ENCODE measurements at places on chromosomes 5 and 9.

GRCh38 chr5:89988998-89989655, 420.4 kb downstream of the CETN3 start:
- DNase-seq, result no peak

- DNase-seq, result no peak
These were observed 230.5 kb downstream of the ATPSCKMT start for GRCh38 chr5:10019236-10019635.

GRCh38 chr9:16867576-16868311, 2.7 kb downstream of the BNC2 start:
- no peak for DNase-seq

GRCh38 chr5:159826351-159827214, 89.7 kb upstream of the ADRA1B start:
- no peak for DNase-seq

DNA sequence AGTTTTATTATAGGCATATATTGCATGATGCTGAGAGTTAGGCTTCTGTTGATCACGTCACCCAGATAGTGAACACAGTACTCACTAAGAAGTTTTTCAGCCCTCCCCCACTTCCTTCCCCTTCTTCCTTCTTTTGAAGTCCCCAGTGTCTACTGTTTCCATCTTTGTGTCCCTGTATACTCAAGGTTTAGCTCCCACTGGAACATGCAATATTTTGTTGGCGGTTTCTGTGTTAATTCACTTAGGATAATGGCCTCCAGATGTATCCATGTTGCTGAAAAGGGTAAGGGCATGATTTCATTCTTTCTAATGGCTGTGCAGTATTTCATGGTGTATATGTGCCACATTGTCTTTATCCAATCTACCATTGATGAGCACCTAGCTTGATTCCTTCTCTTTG, 764.3 kb downstream of the MTRR start:
- no peak for DNase-seq

GRCh38 chr5:56306433-56307150, 73.5 kb upstream of the ANKRD55 start:
- DNase-seq, result no peak

GRCh38 chr5:92418341-92418740, 1035.2 kb upstream of the ARRDC3 start:
- DNase-seq, result no peak

- DNase-seq, result no peak
These were observed 326.8 kb downstream of the BNC2 start for GRCh38 chr9:16543686-16544085.

GRCh38 chr5:58241389-58241788, 218.5 kb downstream of the PLK2 start:
- no peak for DNase-seq

GRCh38 chr9:128213746-128214497, 10.7 kb downstream of the DNM1 start:
- no peak for DNase-seq

DNA sequence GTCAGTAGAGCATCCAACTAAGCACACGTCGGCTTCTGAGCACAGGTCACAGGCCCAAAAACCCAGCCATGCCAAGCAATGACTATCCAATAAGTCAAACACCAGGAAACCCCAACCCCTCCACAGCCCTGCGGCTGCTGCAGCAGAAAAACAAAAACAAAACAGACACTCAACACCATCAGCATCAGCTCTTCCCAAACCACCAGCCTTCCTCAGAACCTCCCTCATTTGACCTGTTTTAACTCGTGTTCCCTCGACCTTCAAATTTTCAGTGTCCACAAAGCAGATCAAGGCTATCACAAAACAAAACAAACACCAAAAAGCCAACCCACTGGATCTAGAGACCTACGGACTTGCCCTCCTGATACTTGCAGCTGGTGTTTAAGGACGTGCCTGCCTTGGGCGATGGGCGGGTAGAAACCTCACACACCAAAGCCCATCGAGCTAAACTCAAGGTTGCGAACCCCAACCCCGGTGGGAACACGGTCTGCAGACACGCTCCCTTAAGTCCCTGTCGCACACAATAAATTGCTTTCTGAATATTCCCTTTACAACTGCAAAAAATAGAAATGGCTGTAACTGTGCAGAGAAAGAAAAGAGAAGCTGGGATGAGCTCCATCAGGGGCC, 247.1 kb upstream of the ANKRD55 start:
- no peak for DNase-seq

DNA sequence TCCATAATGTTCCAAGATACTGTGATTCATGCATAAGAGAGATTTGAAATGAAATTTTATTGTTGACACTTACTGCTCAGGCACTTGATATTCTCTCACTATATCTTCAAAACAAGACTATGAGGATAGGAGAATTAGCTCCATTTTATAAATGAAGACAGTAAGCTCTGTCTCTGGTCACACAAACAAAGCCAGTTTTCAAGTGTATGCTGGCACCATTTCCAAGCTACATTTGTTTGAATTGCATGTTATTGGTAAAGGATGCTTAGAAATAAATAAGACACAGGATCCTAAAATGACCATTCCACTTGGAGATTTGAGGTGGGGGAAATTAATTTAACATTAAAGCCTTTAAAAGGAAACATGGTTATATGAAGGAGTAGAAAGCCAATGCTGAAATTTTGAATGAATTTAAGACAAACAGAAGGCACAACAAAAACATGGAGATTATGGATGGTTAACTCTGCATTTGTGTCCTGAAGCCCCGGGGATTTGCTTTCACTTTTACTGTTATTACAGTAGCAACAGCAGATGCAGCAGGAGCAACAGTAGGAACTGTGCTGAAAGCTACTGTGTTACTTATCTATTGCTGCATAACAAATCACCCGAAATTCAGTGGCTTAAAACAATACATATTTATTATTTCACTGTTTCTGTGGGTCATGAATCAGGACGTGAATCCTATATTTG, 79.7 kb upstream of the ASTN2 start:
- no peak for DNase-seq

DNA sequence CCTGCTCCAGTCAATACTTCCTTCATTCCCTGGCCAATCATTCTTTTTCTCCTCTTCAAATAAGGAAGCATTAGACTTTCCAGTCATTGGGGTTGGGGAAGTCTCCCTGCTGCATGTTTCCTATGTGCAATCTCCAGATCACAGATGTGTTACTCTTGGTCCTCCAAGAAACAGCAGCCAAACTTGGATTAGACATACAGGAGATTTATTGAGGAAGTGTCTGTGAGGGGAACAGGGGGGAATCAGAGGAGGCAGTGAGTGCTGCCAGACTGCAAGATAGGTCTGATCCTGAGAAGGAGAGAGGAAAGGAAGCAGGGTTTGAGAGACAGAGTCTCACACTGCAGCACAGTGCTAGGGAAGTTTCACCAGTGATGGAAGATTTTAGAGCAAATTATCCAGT, 40.6 kb upstream of the SLIT3 start:
- no peak for DNase-seq

GRCh38 chr9:110940951-110941557, 97.2 kb downstream of the LPAR1 start:
- DNase-seq, result no peak

DNA sequence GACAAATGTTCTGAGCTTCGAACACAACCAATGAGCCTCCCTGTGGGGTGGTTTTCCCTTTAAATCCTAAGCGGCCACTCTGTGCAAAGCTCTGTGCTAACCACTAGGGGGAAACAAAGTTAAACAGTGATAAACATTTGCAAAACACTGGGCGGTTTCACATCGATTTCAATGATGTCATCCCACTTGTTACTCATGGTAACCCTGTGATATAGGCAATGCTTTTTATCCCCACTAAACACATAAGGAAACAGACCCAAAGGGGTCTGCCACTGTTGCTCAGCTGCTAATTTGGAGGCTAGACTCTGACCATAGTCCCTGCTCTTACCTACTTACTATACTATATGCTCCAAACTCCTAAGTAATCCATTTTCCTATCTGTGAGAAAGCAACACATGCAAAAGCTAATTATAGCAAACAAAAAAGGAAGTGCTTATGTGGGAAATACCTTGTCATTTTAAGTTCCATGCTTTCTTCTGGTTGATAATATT, 57.3 kb downstream of the PTPN3 start:
- DNase-seq, result no peak

DNA sequence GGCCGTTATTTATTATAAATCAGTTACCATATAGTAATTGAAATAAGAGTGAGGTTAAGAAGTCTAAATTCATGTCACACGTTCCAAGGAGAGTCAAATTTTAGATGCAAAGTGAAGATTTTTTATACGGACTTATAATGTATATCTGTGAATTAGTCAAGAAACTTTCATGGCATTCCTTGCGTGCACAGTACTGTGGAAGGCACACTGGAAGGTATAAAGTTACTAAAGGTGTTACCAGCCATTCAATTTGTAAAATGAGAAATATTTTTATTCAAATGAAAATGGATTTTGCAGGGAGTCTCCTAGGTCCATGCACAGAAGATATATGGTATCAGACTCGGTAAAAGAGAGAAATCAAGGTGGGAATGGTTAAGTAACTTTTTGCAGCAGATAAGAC, 408.1 kb upstream of the CTNND2 start:
- no peak for DNase-seq

DNA sequence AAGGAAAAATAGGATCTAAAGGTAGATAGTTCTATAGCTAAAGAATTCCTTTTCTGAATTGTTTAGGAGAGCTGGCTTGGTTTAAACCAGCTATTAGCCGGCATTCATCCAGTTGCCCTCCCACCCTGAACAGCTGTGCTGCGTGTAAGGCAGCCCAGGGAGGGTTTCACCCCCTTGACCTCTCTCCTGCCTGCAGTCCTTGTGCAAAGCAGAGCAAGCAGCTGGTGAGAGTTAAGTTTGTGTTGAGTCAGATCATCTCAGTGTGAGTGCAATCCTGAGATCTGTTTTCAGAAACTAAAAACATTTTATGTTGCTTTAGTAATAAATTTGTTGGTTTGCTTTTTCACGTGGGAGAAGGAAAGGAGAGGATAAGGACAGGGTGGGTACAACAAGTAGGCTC, 13.0 kb downstream of the SLC25A25 start:
- no peak for DNase-seq

- DNase-seq, result no peak
These were observed 167.0 kb downstream of the CRB2 start for GRCh38 chr9:123523001-123523400.

DNA sequence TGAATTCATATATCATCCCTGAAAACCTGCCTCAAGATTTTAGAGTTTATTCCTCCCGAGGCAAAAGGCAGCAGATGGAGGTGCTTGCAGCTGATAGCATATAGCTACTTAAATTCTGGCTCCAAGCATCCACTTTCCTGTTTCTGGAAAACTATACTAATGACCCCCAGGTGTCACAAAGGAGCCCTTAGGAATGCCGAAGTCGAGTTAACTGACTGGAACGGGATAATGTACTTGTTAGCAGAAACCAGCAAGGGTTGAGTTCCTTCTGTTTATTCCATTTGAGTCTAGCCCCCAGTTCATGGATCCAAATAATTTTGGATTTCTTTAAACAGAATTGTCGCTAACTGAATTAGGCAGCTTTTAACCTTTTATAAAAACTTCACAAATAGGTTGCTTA, 44.5 kb downstream of the PTTG1 start:
- no peak for DNase-seq

- DNase-seq, result no peak
These were observed 50.9 kb downstream of the GPR107 start for GRCh38 chr9:130104491-130105193.

- no peak for DNase-seq
These were observed 1.7 kb downstream of the FREM1 start for GRCh38 chr9:14908295-14909180.

DNA sequence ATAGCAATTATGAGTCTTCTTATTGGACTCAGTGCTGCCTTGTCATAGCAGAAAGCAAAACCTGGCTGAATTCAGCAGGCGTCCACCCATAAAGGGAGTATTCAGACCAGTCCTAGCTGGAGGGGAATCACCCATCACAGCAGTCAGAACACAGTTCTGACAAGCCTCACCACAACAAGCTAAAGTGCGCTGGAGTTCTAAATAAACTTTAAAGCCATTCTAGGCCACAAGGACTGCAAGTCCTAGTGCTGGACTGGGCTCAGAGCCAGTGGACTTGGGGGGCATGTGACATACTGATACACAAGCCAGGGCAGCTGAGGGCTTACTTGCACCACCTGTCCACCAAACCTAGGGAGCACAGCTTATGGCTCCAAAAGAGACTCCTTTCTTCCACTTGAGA, 115.3 kb upstream of the PCSK5 start:
- no peak for DNase-seq

- no peak for DNase-seq
These were observed 65.2 kb upstream of the SLC25A51 start for GRCh38 chr9:37969130-37969529.

GRCh38 chr9:93656426-93657239, 80.2 kb downstream of the PHF2 start:
- DNase-seq, result no peak

DNA sequence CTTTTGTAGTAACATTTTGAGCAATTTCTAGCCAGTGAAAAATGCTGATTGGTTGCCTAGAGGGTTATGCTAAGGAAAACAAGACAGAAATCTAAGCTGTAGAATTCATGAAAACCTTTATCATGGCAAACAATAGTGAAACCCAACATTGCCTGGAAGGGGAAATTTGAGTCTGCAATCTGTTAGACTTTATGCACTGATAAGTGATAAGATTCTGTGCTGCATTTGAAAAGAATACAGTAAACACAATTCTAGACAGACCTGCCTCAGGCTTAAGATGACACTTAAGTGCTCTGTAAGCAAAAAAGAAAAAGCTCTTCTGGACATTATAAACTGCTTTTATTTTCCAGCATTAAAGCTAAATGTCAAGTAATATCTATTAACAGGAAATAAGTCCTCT, 519.3 kb downstream of the ISL1 start:
- no peak for DNase-seq

DNA sequence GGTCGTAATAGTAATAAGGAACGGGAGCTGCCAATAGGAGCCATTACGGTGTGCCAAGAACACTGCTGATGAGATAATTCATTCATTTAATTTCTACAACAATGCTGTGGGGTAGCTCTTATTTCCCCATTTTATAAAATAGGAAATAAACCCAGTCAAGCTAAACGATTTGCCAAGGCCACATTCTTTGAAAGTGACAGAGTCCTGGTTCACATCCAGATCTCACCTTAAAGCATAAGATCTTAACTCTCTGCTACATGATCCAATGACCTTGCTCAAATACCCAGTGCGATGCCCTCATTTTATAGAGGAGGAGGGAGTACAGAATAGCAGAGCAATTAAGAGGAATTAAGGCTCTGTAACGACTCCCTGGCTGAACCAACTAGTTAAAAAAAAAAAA, 5.0 kb downstream of the PDE6A start:
- no peak for DNase-seq

GRCh38 chr5:72815580-72816283, 729 bp upstream of the TNPO1 start:
- no peak for DNase-seq

GRCh38 chr9:22447618-22448305, 1.1 kb downstream of the DMRTA1 start:
- DNase-seq, result no peak

DNA sequence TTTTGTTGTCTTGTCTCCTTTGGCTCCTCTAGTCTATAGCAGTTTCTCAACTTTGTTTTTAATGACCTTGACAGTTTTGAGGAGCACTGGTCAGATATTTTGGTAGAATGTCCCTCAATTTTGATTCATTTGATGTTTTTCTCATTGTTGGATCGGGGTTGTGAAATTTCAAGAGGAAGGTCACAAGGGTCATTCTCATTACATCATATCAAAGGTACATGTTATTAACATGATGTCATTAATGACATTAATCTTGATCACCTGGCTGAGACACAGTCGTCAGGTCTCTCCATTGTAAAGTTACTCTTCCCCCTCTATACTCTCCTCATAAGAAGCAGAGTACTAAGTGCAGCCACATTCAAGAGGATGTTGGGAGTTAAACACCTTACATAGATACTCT, 7.2 kb downstream of the ISOC1 start:
- no peak for DNase-seq

GRCh38 chr5:170584450-170585058, 80.7 kb downstream of the KCNIP1 start:
- no peak for DNase-seq
